ENCODE measurements at places on chromosomes 13 and 19. TPM values are rescaled to one million over a fixed set of nuclear protein-coding genes. Genes with fewer than 3 reads are reported as not detected.

DNA sequence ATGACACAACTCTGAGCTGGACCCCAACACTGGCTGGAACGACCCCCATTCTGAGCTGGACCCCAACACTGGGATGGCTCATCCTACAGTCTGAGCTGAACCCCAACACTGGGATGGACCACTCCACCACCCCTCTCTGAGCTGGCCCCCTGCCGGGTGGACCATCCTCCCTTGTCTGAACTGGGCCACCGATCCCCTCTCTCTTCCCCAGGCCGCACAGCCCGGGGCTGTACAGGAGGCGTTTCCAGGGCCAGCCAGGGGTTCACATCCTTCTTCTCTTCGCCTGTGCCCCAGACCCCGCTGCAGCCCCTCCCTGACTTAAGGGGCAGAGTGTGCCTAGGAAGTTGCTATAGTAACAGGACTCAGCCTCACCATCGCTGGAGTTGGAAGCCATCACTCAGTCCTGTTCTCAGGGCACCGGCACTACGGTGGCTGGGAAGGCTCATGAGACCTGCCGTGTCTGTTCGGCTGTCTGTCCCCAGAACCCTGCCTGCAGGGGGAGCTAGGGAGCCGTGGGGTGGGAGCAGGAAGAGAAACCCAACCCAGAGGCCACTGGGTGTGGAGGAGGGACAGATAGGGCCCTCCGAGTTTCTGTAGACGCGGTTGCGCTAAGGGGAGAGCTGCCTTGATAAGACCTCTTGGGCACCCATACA lies 3.7 kb downstream of the PRKACA start:
- DNase-seq: peak; percentile 69
- H3K4me1 ChIP-seq: peaks cover 42% of the 10 kb centered on the region
- H3K36me3 ChIP-seq: no peaks in the 10 kb centered on the region
- H3K4me3 ChIP-seq: no peak overlapping the region
- peak overlapping the region; percentile 61 for H3K27ac ChIP-seq

DNA sequence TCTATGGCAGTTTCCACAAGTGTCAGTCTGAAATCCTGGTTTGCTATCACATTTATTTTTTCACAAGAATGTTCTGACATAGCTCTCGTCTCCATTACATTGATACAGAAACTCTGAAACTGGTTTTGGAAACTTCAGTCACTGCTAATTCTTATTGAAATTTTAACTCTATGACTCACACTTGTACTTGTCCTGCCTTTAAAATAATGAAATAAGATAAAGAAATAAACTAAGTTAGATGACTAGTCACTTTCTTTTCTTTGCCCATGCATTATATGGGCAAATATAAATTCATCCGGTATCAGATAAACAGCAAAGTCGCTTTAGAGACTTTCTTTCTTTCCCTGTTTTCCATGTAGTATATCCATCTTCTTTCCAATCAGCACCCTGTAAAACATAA lies 257.5 kb downstream of the PCDH9 start:
- no peak for DNase-seq
- H3K4me3 ChIP-seq: no peak overlapping the region
- H3K27me3 ChIP-seq: no peaks in the 10 kb centered on the region
- no peak overlapping the region for H3K27ac ChIP-seq

- DNase-seq: peak; percentile 92
- peak overlapping the region; percentile 87 for H3K4me3 ChIP-seq
- H3K36me3 ChIP-seq: peaks cover 2% of the 10 kb centered on the region
- peaks cover 12% of the 10 kb centered on the region for H3K27me3 ChIP-seq
Observed at GRCh38 chr19:3275583-3276340, 51.3 kb downstream of the CELF5 start.

DNA sequence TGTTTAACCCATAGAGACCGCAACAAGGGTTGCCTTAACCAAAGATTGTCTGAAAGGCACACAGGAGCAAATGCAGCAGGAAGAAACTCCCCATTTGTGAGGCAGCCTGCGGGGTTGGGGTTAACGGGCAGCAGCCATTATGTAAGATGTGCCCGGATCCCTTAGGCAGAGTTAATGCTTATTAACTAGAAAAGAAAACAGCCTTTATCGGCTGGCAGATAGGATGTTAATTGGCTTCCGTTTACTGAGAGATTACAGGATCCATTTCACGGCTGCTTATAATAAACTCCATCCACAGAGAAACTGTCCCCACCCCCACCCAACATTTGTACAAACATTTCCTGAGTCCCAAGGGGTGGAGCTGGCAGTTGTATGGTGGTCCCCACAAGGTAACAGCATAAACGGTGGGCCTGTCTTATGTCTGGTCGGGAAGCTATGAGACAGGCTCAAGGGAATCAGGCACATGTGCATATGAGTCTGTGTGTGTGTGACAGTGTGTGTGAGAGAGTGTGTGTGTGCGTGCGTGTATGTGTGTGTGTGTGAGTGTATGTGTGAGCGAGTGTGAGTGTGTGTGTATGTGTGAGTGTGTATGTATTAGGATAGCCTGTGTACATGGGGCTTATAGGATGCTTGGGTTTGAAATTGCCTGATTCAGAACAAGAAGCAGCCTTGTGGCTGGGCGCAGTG lies 10.5 kb downstream of the SLC25A42 start:
- H3K27ac ChIP-seq: no peak overlapping the region
- no peak for DNase-seq
- H3K27me3 ChIP-seq: no peaks in the 10 kb centered on the region
- no peaks in the 10 kb centered on the region for H3K4me1 ChIP-seq

DNA sequence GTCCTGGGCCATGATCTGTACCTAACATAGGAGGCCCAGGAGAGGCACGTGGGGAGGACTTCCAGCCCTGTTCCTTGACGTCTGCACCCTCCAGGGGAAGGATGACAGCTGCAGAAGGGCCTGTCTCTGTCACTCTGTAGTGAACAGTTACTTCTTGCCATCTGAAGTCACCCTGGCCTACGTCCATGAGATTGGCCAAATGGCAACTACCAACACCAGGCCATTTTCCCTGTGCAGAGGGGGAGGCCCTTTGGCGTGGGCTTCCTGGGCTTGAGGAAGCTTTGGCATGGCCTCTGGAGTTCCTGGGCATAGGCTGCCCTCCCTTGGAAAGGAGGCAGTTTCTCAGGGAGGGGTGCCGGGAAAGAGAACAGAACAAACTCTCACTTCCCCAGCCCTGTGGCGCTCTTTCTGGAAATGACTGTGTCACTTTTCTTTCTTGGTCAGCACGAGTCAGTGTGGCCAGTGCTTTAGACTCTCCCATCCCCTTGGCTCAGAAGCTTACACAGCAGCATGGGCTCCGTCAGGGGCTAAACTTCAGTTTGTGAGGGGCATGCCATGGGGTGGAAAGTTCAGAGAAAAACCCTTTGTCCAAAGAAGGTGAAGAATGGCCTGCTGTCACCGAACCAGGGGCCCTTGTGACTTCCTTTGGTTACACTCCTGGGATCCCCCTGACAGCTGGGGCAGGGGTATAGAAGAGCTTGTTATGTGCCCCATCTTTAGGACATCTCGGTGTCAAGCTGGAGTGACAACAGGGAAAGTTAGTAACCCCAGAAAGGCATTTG lies 5.3 kb downstream of the CARM1 start:
- H3K4me3 ChIP-seq: no peak overlapping the region
- H3K4me1 ChIP-seq: peaks cover 27% of the 10 kb centered on the region
- no peak overlapping the region for H3K27ac ChIP-seq
- DNase-seq: no peak
- H3K36me3 ChIP-seq: peaks cover 1% of the 10 kb centered on the region
- no peaks in the 10 kb centered on the region for H3K27me3 ChIP-seq

GRCh38 chr13:34243403-34243802 lies 425.5 kb downstream of the RFC3 start:
- no peak for DNase-seq
- no peak overlapping the region for H3K27ac ChIP-seq
- H3K4me3 ChIP-seq: no peak overlapping the region
- H3K36me3 ChIP-seq: no peaks in the 10 kb centered on the region

GRCh38 chr13:28744091-28744536 lies 25.3 kb upstream of the SLC46A3 start:
- no peak for DNase-seq
- H3K27ac ChIP-seq: no peak overlapping the region
- H3K4me1 ChIP-seq: peaks cover 4% of the 10 kb centered on the region

GRCh38 chr13:104983601-104984000 lies 1551.9 kb downstream of the EFNB2 start:
- DNase-seq: no peak
- H3K36me3 ChIP-seq: no peaks in the 10 kb centered on the region
- no peak overlapping the region for H3K27ac ChIP-seq
- peaks cover 13% of the 10 kb centered on the region for H3K4me1 ChIP-seq
- no peak overlapping the region for H3K4me3 ChIP-seq

- H3K27ac ChIP-seq: no peak overlapping the region
- H3K36me3 ChIP-seq: peaks cover 5% of the 10 kb centered on the region
- no peaks in the 10 kb centered on the region for H3K27me3 ChIP-seq
- H3K4me1 ChIP-seq: peaks cover 3% of the 10 kb centered on the region
- DNase-seq: no peak
Observed at GRCh38 chr13:39784347-39784746, 128.9 kb downstream of the COG6 start.

- H3K4me1 ChIP-seq: peaks cover 50% of the 10 kb centered on the region
- H3K36me3 ChIP-seq: peaks cover 45% of the 10 kb centered on the region
- H3K4me3 ChIP-seq: peak overlapping the region; percentile 84
- no peaks in the 10 kb centered on the region for H3K27me3 ChIP-seq
- no peak for DNase-seq
Observed at GRCh38 chr19:40754611-40755247, 3.7 kb downstream of the SNRPA start.

DNA sequence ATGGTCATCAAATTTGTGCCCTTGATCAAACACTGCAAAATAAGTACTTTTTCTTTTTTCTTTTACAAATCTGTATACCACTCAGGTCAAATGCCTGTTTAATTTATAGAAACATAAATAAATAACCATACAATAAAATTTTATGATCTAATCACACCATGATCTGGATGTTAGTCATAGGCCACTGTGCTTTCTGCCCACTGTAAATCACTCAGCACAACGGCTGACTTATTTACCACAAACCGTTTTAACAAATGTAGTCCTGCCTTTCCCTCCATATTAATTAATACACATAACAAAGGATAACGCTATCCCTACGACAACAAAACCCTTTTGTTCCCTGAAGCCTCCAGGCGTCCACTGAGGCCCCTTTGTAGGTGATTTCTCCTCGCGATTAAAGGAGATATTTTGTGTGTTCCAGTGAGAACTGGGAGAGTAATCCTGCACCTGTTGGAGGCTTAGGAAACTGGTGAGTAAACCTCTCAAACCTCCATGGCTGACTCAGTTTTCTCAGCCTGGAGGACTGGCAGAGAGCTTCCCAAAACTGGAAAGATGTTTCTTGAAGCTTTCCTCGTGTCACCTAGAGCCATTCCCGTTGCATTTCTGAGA lies 477.1 kb upstream of the SGCG start:
- no peaks in the 10 kb centered on the region for H3K27me3 ChIP-seq
- no peak overlapping the region for H3K4me3 ChIP-seq
- no peaks in the 10 kb centered on the region for H3K4me1 ChIP-seq
- H3K36me3 ChIP-seq: no peaks in the 10 kb centered on the region

- peaks cover 33% of the 10 kb centered on the region for H3K36me3 ChIP-seq
- H3K4me3 ChIP-seq: no peak overlapping the region
- DNase-seq: no peak
- H3K4me1 ChIP-seq: peaks cover 4% of the 10 kb centered on the region
- H3K27ac ChIP-seq: no peak overlapping the region
Observed at GRCh38 chr19:57403737-57404563, 7.0 kb upstream of the ZNF17 start.

DNA sequence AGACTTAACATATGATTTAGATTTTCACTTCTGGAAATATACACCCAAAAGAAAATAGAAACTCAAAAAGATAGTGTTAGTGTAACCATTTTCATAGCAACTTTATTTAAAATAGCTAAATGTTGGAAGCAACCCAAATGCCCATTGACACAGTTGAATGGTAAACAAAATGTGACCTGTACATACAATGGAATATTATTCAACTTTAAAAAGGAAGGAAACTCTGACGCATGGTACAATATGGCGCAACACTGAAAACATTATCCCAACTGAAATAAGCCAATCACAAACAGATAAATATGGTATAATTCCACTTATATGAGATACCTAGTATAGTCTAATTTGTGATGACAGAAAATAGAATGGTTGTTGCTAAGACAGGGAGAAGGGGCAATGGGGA lies 1456.1 kb upstream of the MIR17HG start:
- H3K27me3 ChIP-seq: no peaks in the 10 kb centered on the region
- no peaks in the 10 kb centered on the region for H3K36me3 ChIP-seq
- no peaks in the 10 kb centered on the region for H3K4me1 ChIP-seq
- DNase-seq: no peak
- no peak overlapping the region for H3K27ac ChIP-seq

DNA sequence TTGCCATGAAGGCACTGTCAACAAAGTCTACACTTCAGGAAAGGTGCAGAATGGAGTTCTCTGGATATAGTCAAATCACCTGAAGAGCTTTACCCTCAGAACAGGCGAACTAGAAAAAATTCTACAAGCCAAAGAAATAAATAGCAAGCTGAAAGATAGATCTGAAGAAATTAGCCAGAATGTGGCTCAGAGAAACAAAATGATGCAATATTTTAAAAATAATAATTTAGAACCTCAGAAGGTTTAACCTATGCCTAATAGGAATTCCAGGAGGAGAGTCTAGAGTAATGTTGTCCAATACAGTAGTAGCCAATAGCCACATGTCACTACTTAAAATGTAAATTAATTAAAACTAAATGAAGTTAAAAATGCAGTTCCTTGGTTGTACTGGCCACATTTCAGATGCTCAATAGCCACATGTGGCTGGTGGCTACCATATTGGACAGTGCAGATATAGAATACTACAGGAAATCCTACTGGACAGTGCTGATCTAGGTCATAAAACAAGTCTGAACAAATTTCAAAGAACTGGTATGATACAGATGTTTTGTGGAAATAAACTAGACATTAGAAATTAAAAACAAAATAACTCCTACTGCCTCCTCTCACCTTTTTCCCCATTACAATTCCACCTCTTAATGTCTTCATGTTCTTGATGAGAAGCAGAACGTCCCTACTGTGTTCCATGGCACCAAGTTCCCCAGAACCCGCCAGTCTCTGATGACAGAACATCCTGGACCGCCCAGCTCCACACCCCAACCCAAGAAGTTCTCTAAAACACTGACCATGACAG lies 679 bp upstream of the CDADC1 start:
- H3K4me3 ChIP-seq: peak overlapping the region; percentile 97
- peak overlapping the region; percentile 98 for H3K27ac ChIP-seq
- H3K36me3 ChIP-seq: peaks cover 8% of the 10 kb centered on the region
- peaks cover 7% of the 10 kb centered on the region for H3K27me3 ChIP-seq
- DNase-seq: no peak

GRCh38 chr19:18058208-18059009 lies 28.3 kb downstream of the IL12RB1 start:
- peak overlapping the region; percentile 75 for H3K27ac ChIP-seq
- peak overlapping the region; percentile 55 for H3K4me3 ChIP-seq
- DNase-seq: peak; percentile 88
- H3K4me1 ChIP-seq: peaks cover 16% of the 10 kb centered on the region
- H3K27me3 ChIP-seq: no peaks in the 10 kb centered on the region
- H3K36me3 ChIP-seq: peaks cover 13% of the 10 kb centered on the region

TEX101 gene
- total RNA-seq: not detected

ZNF177 gene
- total RNA-seq: 2.4 TPM

ZNF844 gene
- 6.7 TPM for total RNA-seq

TMEM145 gene
- 0.94 TPM for total RNA-seq

DCT gene
- total RNA-seq: 0.33 TPM

ZNF585A gene
- total RNA-seq: 13.8 TPM

RASAL3 gene
- total RNA-seq: 168 TPM

ZNF175 gene
- total RNA-seq: 9.5 TPM

ZNF578 gene
- total RNA-seq: 4.7 TPM

KLK12 gene
- not detected for total RNA-seq

PPM1N gene
- 5.8 TPM for total RNA-seq

KCTD12 gene
- 6.5 TPM for total RNA-seq

C5AR1 gene
- total RNA-seq: 4.0 TPM

PRR22 gene
- 3.8 TPM for total RNA-seq

HTR2A gene
- total RNA-seq: not detected

Data from activated naive CD8-positive, alpha-beta T cell treated with anti-CD3 and anti-CD28 coated beads, Interleukin-2, amount 10 ng/mL, durations not matched to agents 7 days and 5 days (primary cell).